Fibroblast of skin of abdomen (primary cell): ENCODE measurements at places on chromosomes 11 and 22.
A peak's percentile ranks its signal among the peaks of the same experiment; 100 is the strongest.

DNA sequence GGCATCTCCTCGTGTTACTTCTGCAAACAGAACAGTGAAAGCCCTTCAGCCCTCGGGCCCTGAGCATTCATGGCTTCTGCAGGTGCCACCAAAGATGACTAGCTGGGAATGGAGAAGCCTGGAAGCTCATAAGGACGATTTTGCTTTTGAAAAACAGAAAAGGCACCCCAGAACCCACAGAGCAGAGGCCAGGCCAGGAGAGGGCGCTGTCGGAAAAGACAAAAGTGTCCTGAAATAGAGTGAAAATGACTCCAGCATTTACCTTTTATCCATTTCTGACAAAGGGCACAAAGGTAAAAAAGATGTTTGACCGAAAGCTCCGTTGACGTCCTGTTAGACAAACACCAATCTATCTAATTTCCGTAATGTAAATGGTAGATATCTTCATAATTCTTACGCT, 37.6 kb downstream of the ZNF195 start:
- DNase-seq = peak; percentile 6

DNA sequence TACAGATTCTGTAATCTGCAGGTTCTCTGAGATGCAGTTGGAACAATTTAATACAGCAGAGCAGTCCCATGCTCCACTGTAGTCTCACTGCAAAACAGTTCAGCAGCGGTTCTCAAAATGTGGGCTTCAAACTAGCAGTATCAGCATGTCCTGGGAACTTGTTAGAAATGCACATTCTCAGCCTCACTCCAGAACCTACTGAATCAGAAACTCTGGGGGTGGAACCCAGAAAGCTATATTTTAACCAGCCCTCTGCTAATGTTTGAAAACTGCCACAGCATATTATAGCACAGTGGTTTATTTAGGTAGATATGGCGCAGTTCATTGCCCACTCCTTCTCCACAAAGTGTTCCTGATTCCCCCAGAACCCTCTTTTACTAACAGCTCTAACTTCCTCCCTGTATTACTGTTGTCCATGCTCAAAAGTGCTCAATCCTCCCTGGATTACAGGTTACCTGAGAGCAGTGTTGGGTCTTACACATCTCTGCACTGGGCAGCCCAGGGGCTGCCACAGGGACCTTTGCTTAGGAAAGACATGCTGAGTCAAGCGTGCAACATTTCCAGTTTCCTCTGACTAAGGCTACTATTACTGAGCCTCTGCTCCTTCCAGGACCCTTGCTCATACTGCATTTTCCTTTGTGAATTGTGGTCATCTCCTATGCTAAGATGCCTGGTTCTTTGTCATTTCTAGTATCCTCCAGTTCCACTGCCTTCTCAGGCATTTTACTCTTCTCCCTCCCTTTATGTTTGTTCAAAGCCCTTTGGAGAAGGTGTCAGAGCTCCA, 7.7 kb upstream of the DGAT2 start:
- DNase-seq = peak; percentile 54

- no peak for DNase-seq
These were observed 17.6 kb downstream of the DAGLA start for GRCh38 chr11:61697764-61698163.

DNA sequence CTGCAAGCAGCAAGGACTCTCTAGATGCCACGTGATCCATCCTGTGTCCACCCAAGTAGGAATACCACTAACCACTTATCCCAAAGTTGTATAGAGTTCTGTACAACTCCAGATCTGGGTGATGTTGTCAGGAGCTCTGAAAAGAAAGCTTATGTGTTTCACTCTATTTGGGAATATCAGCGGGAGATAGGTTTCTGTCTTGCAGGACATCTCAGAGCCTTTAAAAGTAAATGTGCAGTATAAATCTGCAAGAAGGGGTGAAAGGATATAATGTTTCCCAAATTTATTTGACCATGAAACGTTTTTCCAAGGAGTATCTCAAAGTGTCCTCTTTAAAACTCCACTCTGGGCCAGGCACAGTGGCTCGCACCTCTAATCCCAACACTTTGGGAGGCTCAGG, 13.9 kb downstream of the IRAG1 start:
- DNase-seq = no peak

GRCh38 chr11:47992959-47993820, 12.8 kb downstream of the PTPRJ start:
- peak; percentile 62 for DNase-seq

DNA sequence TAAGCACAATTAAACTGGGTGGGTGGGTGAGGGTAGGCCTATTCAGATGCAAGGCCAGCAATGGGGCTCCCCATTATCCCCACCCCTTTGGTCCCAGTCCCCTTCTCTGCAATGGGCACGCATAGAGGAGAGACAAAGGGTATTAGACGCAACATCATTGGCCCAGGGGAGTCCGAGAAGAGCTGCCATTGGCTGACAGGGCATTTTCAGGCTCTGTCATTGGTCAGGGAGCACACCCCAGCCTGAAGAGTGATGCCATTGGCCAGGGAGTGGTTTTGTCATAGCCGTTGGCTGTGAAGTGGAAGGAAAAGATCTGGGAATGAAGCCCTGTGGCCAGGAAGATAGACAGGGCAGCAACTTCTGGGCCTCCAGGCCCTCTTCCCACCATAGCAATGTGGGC, 2.8 kb upstream of the TRIM3 start:
- DNase-seq = no peak

DNA sequence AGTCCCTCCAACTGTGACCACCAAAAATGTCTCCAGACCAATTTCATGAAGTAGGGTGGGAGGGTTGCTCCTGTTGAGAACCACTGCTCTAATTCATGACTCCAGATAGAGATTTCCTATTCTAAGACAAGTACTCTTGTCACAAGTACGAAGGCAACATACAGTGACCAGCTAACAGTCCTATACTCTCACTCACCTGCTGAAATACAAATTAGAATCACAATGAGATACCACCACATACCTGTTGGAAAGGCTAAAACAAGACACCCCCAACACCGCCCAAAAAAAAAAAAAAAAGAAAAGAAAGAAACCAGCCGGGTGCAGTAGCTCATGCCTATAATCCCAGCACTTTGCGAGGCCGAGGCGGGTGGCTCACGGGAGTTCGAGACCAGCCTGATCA, 310.5 kb downstream of the SWAP70 start:
- DNase-seq = no peak

GRCh38 chr11:101582236-101582988, 1.4 kb downstream of the TRPC6 start:
- DNase-seq = no peak

DNA sequence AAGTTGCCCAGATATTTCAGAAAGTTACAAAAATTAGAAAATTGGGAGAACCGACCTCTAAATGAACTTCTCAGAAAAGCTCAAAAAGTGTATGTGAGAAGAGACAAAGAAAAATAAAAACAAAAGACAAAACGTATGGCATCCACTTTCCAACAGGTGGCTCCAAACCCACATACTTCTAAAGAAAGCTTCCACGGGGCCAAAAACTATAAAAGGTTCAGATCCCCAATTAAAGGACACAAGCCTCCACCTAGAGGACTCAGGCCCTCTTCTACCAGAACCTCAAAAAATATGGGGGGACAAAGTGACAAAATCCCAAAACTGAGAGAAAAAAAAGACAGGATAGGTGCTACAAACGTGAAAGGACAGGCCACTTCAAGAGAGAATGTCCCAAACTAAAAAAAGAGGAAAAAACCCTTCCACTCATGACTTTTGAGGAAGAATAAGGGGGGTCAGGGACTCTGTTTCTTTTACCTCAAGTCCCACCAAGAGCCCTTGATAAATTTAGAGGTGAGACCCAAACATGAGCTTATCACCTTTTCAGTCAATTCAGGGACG, 8.8 kb downstream of the SCGB2A1 start:
- DNase-seq = no peak

- no peak for DNase-seq
These were observed 19.4 kb downstream of the CELSR1 start for GRCh38 chr22:46518038-46518437.

- peak; percentile 59 for DNase-seq
These were observed 729.8 kb downstream of the FAM181B start for GRCh38 chr11:82003671-82004515.

GRCh38 chr11:109527496-109527895, 105.5 kb downstream of the C11orf87 start:
- DNase-seq = peak; percentile 69

GRCh38 chr11:94933223-94934130, 39.9 kb downstream of the CWC15 start:
- peak; percentile 99 for DNase-seq

GRCh38 chr22:19373450-19373849, 58.1 kb downstream of the HIRA start:
- no peak for DNase-seq

DNA sequence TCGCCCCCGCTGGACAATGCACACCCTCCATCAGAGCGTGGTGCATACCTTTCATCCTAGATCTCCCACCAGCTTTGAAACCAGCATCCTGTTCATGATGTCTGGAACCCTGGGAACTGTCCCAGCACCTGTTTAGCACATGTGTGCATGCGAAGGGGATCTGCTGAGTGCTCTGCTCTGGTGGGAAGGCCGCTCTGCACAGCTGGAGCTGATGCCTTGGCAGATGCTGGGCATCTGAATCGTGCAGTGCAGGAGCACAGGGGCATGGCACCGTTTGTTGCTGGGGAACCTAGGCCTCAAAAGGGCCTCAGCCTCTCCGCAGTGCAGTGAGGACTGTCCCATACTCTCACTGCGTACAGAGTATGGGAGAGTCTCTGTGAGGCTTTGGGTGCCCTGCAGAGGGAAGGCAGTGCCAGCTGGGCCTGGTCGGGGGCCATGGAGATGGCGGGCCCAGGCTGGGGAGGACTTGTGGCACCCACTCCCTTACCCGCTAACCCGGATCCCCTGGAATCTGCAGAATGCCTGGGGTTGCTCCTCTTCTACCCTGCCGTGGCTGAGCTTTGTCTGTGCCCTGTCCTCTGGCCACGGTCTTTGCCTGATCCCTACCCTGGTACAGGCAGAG, 72.9 kb upstream of the ATXN10 start:
- no peak for DNase-seq

DNA sequence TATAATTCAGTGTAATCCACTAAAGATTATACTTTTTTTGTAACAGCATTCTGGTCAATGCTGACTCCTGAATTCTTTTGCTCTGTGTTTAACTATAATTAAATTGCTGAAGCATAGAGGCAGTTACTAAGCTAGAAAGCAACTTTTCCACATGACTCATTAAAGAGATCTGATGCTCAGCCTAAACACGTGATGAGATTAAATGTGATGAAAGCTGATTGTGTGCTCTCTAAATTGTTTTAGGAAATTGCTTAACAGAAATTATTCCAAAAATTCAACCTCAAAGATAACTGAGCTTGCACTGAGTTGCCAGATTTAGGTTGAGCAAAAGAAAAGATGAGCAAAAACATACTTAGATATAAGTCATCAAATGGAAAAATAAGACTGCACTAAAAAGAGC, 1033.6 kb downstream of the FAM181B start:
- DNase-seq = peak; percentile 41

DNA sequence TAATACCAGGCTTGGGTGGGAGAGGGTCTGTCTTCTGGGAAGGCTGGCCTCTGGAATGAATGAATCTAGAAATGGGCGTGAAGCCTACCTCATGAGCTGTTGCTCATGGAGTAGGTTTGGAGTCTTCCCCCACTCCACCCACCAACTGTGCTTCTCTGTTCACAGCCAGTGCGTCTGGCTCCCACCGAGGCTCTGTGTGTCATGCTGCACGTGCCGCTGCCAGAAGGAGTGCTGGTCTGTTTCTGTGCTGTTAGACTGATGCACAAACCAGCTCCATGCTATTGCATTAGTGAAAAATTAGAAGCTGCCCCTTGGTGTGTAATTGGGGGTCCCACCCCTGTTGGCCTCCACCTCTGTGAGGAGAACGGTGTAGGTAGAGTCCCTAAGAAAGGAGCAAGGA, 132.3 kb upstream of the PARVA start:
- DNase-seq = no peak

- no peak for DNase-seq
These were observed 14.9 kb downstream of the CNTF start for GRCh38 chr11:58637371-58637770.

DNA sequence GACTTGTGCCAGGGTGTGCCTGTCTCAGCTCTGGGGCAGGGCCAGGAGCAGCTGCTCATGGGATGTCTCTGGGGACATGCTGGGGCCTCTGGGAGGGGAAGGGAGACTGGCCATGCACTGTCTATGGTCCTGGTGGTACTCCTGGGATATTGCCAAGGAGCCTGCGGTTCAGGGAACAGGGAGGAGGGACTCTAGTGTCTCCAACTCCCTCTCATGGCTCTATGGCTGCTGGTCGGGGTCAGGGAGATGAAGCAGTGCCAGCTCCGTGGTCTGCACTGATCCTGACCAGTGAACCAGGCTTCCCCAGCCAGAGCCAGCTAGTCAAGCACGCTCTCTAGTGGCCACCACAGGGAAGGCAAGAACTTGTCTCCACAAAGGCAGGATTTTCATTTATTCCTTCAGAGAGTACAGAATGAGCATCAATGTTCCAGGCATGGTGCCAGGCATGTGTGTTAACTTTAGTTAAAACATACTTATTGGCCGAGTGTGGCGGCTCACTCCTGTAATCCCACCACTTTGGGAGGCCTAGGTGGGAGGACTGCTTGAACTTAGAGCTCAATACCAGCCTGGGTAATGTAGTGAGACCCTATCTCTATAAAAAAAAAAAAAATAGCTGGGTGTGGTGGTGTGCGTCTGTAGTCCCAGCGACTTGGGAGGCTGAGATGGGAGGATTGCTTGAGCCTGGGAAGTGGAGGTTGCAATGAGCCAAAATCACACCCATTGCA, 2.5 kb upstream of the BEST1 start:
- peak; percentile 90 for DNase-seq
